ENCODE measurements at places on chromosomes 2 and 18.
A peak's percentile ranks its signal among the peaks of the same experiment; 100 is the strongest.

DNA sequence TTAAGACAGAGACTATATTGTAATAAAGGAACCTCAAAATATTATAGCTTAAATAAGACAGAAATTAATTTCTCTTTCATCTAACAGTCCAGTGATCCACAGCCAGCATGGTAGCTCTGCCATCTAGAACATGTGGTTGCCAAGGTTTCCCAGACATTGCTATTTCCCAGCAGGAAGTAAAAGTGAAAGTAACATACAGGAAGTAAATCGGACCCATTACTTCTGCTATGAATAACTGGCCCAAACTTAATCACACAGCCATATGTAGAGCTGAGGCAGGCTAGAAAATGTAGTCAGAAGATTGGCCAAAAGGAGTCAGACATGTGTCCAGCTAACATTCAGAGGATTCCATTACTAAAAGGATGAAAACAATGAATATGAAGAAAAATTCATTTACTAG lies 71.0 kb downstream of the NOL4 start:
- peak; percentile 32 for DNase-seq

DNA sequence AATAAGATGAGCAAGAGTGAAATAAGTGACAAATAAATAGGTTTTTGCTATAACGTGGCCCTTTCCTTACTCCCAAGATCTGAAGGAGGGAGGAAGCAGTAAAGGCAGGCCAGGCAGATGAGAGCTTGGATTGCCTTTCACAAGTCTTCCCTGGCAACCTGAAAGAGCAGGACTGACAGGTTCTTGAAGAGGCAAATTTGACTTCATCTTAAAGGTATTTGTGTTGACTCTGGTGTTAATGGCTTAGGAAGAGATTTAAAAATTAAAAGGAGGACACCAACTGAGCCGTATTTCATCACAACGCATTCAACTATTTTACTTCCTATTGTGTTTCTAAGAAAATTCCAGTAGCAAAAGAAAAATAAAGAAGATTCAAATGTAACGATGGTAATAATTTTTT lies 3.2 kb downstream of the STRN start:
- DNase-seq: no peak

DNA sequence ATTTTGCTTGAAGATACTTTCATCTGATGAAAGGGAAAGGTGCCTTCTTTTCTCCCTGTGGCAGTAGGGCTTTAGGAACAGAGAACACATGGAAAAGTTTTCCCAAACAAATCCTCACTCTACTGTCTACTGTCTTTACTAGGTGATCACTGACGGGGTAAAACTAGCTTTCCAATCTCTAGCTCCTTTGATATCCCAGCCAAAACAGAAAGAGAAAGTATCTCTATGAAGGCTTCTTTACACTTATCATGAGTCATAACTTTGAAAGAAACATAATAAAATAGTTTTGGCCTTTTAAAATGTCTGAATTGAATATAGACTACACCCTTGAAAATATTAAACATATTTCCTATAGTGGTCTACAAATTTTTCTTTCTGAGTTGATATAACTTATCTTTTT lies 214.5 kb downstream of the DSEL start:
- DNase-seq: no peak

- DNase-seq: no peak
Measured at GRCh38 chr2:98810588-98810928, 79.6 kb upstream of the MGAT4A start.

GRCh38 chr2:24888177-24888576 lies 31.9 kb downstream of the ADCY3 start:
- no peak for DNase-seq

GRCh38 chr2:27715318-27716210 lies 51.9 kb downstream of the SLC4A1AP start:
- peak; percentile 71 for DNase-seq

DNA sequence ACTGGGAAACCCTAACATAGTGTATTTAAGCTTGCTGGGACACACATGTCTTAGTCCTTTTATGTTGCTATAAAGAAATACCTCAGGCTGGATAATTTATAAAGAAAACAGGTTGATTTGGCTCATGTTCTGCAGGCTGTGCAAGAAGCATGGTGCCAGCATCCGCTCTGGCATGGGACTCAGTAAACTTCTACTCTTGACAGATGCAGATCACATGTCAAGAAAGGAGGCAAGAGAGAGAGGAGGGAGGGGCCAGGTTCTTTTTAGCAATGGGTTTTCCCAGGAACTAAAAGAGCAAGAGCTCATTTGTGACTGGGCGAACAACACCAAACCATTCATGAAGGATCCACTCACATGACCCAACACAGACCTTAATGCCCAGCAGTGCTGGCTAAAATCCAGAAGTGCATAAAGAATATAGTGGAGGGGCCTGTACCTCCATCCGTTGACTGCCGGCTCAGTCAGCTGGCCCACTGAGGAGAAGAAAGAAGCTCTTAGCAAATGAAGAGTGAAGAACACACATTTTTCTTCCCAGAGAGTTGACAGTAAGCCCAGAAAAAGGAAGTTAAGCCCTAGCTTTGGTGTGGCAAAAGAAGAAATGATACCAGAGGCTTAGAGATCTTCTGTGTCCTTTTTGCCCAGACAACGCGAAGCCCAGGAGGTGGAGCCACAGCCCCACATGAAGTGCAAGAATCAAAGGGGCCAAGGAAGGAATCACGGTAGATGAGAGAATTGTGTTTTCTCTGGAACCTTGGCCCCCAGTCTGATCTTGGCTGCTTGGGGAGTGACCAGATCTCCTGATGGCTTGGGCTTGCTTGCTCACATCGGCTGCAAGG lies 183.5 kb upstream of the FAM98A start:
- DNase-seq: peak; percentile 6

- no peak for DNase-seq
Measured at GRCh38 chr2:191714925-191715324, 37.0 kb downstream of the NABP1 start.

GRCh38 chr2:1398191-1398590 lies 15.1 kb upstream of the TPO start:
- no peak for DNase-seq

- peak; percentile 66 for DNase-seq
Measured at GRCh38 chr2:10412380-10412779, 35.7 kb downstream of the ODC1 start.

- no peak for DNase-seq
Measured at GRCh38 chr2:112750560-112750843, 13.9 kb downstream of the CKAP2L start.

DNA sequence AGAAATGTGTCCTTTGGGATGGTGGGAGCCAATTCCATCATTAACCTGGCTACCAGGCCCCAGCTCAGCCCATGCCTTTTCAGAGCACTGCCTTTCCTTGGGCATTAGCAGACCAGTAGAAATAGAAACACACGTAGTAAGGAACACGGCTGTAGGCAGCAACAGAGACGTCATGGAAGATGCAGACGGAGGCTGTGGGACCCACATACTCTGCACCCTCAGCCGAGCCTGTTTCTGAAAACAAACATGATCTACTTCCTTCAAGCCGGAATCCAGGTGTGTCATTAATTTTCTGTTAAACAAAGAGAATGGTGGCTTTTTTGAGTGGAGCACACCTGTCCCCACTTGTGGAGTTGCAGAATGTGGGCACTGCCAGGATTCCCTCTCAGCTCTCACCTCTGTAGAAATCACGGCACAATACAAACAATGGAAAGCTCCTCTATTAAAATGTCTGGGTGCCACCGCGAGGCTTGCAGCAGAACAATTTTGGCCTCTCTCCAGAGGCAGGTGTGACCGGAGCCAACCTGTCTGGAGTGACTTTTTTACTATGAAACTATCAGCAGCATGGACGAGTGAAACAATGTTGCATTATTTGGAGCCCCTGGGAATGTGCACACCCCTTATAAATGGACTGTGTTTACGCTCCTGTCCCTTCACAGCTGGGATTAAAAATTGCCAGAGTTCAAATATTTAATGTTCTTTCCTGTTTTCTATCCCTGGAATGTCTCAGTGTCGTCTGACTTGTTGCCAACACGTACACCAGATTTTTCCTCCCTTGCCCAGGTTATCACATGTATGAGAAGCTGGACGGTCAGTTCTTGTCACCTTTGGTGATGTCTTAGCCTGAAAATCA lies 31.7 kb downstream of the SPP2 start:
- DNase-seq: no peak

DNA sequence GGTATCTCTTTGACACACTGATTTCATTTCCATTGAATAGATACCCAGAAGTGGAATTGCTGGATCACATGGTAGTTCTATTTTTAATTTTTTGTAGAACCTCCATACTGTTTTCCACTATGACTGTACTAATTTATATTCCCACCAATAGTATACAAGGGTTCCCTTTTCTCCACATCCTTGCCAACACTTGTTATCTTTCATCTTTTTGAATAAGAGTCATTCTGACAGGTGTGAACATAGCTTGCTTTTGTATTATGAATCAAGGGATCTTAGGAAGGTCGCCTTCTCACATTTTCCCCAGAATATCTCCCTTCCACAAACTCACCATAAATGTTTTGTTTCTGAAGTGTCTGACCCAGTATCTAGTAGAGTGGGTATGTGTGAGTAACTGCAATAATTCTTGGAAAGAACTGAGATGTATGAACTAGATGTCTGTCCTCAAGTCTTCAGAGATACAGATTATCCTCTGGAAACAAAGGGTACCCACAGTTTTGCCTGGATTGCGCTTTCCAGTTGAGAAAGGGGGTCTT lies 17.1 kb upstream of the SP3 start:
- DNase-seq: no peak

GRCh38 chr18:47999801-48000248 lies 69.4 kb upstream of the SMAD2 start:
- peak; percentile 95 for DNase-seq

DNA sequence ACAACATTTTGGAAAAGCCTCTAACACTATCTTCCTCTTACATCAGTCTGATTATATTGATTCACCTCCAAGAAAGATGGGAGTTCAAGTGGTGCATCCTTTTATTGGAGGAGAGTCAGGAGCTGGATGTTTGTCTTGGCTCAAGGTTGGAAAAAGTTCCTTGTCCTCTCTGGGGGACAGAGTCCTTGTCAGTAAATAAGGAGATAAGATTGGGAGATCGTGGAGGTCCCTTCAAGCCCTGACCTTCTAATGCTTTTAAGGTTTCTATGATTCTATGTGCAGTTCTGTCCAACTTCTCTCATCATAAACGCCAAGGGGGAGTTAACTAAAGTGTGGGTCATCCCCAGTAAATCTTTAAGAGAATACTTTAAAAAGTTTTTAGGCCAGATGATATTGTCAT lies 60.9 kb upstream of the CCBE1 start:
- DNase-seq: no peak

DNA sequence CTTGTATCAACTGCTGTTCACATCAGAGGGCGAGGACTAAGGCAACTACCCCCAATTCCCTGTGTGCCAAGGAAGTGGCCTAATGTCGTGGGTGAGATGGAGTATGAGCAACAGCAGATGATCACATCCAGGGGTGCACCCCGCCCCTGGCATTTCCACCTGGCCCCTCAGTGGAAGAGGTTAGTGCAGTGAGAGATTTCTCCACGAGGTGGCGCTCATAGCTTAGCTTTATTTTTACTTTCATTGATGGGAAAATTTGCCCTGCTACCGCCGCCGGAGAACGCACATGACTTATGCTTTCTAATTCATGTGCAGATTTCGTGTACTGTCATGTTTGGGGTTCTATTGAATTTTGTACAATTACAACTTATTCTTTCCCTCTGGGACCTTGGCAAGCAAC lies 470.6 kb upstream of the MEX3C start:
- peak; percentile 55 for DNase-seq

DNA sequence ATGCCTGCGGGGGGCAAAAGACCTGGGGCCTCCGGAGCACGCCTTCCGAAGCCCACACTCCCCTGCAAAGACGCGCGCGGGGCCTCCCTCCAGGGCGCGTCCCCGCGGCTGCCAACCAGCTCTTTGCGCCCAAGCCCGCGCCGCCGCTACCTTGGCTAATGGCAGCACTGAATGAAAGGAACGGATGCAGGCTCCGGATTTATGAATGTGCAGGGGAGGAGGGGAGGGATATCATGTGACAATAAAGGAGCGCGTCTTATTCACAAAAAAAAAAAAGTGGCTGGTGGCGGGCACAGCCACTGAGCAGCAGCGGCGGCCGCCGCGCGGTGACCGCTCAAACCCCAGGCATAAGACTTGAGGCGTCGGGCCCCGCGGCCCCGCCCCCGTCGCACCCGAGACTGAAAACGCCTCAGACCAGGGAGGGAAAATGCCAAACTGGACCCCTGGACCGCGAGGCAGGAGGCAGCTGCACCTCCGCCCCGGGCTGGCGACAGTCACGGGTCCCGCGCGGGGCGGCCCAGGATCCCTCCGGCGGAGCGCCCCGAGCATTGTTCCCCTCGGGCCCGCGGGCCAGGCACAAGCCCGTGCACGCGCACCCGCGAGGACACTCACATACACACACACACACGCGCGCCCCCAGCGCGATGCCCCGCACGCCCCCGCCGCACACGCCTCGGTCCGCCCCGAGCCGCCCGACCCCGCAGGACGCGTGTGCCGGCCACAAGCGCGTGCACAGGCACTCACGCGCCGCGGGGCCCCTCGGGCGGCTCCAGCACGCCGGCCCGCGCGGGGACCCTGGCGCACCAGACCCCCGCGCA lies 1.6 kb downstream of the SPRED2 start:
- DNase-seq: peak; percentile 98

DNA sequence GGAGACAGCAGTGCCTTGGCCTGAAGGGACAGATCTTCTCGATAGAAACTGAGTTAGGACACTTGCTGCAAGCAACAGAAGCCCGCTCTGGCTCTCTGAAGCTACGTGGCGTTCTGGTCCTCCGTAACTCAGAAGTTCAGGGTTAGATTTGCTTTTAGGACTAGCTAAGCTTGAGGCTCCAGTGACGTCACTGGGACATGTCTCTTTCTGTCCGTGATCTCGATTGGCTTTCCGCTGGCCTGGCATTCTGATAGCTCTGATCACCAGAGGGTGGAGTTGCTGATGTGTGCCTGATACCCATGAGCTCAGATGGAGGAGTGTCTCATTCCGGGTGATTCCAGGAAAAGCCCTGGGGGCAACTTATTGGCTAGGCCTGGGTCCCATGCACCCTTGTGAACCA lies 75.0 kb downstream of the GLI2 start:
- DNase-seq: no peak

- peak; percentile 38 for DNase-seq
Measured at GRCh38 chr2:134365356-134365755, 111.5 kb downstream of the MGAT5 start.

GRCh38 chr2:22981785-22982184 lies 403.2 kb upstream of the KLHL29 start:
- DNase-seq: no peak

DNA sequence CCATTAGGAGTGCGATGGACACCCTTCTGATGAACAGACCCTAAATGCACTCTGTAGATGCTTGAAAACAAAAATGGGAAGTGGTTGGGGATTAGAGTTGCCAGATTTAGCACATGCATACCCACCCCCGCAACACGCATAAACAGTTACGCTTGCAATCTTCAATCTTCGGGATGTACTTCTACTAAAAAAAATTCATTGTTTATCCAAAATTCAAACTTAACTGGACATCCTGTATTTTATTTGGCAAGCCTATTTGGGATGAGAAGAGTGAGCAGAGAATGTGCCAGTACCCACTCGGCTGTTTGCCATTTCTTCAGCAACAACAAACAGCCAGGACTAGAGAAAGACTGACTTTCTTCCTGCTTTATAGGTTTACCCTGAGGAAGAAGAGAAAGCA lies 18.4 kb downstream of the KIAA2012 start:
- DNase-seq: peak; percentile 52
